ENCODE measurements at places on chromosomes 3 and 15.

DNA sequence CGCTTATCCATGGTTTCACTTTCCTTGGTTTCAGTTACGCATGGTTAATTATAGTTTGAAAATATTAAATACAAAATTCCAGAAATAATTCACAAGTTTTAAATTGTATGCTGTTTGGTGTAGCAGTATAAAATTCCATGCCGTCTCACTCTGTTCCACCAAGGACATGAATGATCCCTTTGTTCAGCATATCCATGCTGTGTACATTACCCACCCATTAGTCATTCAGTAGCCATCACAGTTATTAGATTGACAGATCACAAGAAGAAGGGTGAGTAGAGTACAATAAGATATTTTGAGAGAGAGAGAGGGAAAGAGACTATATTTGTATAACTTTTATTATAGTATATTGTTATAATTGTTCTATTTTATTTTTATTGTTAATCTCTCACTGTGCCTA, 535.5 kb downstream of the SQOR start:
- DNase-seq: no peak

GRCh38 chr15:100334905-100335304, 6.9 kb downstream of the ADAMTS17 start:
- no peak for DNase-seq

- no peak for DNase-seq
Observed at GRCh38 chr15:39344662-39345141, 236.2 kb upstream of the THBS1 start.

- DNase-seq: no peak
Observed at GRCh38 chr3:141127344-141128125, 76.4 kb downstream of the SPSB4 start.

DNA sequence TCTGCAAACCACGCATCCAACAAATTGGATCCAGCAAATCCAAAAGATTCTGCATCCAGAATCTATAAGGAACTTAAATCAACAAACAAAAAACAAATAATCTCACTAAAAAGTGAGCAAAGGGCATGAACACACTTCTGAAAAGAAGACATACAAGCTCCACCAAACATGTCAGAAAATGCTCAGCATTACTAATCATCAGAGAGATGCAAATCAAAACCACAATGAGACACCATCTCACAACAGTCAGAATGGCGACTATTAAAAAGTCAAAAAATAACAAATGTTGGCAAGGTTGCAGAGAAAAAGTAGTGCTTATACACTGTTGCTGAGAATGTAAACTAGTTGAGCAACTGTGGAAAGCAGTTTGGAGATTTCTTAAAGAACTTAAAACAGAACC, 21.6 kb upstream of the SLC25A36 start:
- no peak for DNase-seq
